ENCODE measurements at places on chromosomes 5 and 9.

DNA sequence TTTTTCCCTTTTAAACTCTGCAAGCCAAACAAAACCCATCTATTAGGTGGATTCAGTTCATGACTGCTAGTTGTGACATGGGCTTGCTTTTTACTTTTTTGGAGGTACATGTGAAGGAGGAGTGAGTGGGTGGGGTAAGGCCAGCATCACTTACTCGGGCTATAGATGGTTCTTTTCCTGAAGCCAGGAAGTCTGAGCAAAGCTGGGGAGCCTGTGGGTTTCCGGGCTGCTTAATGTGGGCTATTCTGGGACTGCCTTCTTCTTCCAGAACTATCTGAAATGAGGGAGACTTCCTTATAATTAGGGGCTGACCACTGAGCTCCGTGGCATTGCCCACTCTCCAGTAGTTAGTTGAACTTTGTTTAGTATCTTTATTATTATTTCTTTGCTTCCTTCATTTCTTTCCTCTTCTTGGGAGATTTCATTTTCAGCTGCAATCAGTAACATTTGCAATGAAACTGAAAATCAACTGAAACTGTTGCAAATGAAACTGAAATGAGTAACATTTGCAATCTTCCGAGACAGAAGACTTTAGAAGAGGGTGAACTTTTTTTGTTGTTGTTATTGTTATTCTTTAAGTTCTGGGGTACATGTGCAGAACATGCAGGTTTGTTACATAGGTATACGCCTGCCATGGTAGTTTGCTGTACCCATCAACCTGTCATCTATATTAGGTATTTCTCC is 204.9 kb downstream of the LRRC70 start:
- DNase-seq: no peak

GRCh38 chr9:94017939-94018531 is 62.9 kb upstream of the BARX1 start:
- DNase-seq: peak; percentile 14

DNA sequence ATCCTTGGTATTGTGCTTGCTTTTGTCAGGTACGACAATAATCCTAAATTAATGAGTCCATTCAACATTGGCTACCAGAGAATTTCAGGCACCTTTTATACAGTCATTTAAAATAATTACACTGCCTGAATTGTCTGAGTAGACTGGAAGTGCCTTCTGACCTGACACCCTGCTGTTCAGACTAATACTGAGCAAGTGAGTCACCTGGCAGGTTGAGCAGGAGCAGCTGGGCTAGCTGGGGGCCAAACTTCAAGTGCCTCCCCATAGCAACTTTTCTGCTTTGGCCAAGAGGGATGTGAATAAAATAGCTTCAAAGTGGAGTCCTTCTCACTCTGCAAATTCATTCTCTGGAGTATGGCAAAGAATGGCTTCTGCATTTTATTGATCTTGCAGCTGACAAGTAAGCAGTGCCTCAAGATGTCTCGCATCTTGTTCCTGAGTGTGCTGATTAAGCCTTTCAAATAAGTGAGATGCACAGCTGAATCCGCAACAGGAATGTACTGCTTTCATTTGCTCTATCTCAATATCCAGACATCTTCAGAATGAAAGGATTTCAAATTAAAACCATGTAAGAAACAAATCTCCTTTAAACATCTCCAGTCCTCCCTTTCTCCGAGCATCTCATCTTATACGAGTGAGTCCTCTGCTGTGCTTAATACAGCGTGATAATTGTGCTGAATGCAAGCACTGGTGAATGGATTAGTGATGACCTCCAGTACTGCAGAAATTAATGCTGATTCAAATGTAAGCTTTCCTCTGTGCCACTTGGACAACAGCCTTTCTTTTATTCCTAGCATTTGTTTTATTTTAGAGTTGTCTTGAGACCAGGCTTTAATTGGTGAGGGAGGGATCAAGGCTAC is 271.2 kb downstream of the EDIL3 start:
- peak; percentile 15 for DNase-seq

DNA sequence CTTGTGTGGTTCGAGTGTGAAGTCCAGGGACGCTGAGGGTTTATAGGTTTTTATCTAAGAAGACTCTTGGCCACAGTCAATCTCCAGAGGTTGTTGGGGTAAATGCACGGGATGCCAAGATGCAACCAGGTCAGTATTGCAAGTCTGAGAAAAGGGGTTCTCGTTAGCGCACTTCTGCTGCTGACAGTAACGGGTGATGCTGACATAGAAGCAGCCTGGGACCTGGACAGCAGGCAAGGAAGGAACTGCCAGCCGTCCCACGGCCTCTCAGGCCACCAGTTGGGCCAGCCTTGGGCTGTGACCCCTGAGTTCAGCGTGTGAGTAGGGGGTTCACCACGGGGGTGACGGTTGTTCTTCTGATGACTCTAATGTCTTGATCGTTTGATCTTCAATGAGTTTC is 39.0 kb downstream of the TENT4A start:
- no peak for DNase-seq
